Activated T-helper 17 cell treated with anti-CD3 and anti-CD28 coated beads, Interleukin-2, amount 50 U/mL, for 72 hours (primary cell): ENCODE measurements at places on chromosomes 2 and 18.

- peaks cover 15% of the 10 kb centered on the region for H3K27me3 ChIP-seq
- no peaks in the 10 kb centered on the region for H3K4me1 ChIP-seq
- no peak overlapping the region for H3K27ac ChIP-seq
These were observed 41.5 kb upstream of the LTBP1 start for GRCh38 chr2:32905270-32905669.

DNA sequence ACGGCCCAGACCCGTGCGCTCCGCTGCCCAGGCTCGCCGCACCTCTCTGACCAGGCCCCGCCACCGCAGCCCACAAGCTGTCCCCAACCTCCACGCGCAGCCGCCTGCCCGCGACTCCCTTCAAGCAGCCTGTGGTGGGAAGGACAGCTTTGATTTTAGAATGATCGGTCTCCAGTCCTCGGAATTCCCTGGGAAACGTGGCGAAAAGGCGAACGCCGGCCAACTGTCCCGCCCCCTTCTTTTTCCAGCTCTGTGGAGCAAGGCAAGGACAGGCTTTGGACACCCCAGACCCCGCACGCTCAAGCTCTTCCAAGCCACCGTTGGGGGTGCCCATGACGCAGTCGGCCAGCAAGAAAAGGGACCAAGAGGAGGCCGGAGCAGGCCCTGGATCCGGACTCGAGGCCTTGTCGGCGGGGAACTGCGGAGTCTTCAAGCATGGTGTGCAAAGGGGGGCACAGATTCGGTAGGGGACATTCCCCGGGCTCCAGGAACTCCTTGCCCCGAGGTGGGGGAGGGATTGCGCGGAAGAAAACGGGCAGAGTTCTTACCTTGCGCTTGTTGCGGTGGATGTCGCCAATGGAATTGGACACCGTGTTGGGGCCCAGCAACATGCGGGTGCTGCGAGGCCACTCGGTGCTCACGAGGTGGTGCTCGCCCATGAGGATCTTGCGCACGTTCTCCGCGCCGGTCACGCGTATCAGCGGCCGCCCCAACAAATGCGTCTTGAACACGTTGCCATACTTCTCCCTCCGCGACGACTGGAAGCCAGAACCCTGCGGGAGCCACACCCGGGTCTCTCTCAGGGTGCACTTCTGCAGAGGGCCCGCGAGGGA, 4.0 kb downstream of the CYP26B1 start:
- peaks cover 13% of the 10 kb centered on the region for H3K4me1 ChIP-seq
- peaks cover 8% of the 10 kb centered on the region for H3K36me3 ChIP-seq
- ATAC-seq, result no peak
- H3K27ac ChIP-seq, result no peak overlapping the region
- H3K4me3 ChIP-seq, result peak overlapping the region; percentile 5
- peaks cover 35% of the 10 kb centered on the region for H3K27me3 ChIP-seq

- ATAC-seq, result no peak
- peaks cover 11% of the 10 kb centered on the region for H3K36me3 ChIP-seq
- H3K4me3 ChIP-seq, result no peak overlapping the region
- H3K27ac ChIP-seq, result no peak overlapping the region
These were observed 22.9 kb downstream of the SERPINB8 start for GRCh38 chr18:63992751-63993150.

DNA sequence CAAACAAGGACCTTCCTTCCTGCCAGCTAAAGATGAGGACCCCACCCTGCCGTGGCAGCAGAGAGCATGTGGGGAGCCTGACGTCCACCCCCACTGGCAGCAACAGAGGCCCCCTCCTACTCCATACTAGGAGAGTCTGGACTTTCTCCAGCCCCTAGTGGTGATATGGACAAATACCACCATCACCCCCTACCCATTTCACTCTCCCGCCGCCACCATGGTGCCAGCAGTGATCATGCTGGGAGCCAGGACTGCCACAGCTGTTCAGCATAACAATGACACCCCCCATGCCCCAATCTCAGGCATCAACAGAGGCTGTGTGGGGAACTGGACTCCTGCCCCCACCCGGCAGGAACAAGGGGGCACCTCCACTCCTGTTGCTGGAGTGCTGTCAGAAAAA, 42.7 kb upstream of the ATP9B start:
- H3K36me3 ChIP-seq, result no peaks in the 10 kb centered on the region
- no peak for ATAC-seq
- no peaks in the 10 kb centered on the region for H3K4me1 ChIP-seq
- H3K4me3 ChIP-seq, result no peak overlapping the region

- ATAC-seq, result no peak
- peaks cover 3% of the 10 kb centered on the region for H3K27me3 ChIP-seq
- H3K36me3 ChIP-seq, result no peaks in the 10 kb centered on the region
These were observed 134.7 kb downstream of the MSTN start for GRCh38 chr2:189927823-189928222.

GRCh38 chr2:82282111-82282882, 1977.7 kb upstream of the LRRTM1 start:
- no peak overlapping the region for H3K27ac ChIP-seq
- no peaks in the 10 kb centered on the region for H3K27me3 ChIP-seq
- H3K4me3 ChIP-seq, result no peak overlapping the region
- no peak for ATAC-seq
- H3K36me3 ChIP-seq, result no peaks in the 10 kb centered on the region

DNA sequence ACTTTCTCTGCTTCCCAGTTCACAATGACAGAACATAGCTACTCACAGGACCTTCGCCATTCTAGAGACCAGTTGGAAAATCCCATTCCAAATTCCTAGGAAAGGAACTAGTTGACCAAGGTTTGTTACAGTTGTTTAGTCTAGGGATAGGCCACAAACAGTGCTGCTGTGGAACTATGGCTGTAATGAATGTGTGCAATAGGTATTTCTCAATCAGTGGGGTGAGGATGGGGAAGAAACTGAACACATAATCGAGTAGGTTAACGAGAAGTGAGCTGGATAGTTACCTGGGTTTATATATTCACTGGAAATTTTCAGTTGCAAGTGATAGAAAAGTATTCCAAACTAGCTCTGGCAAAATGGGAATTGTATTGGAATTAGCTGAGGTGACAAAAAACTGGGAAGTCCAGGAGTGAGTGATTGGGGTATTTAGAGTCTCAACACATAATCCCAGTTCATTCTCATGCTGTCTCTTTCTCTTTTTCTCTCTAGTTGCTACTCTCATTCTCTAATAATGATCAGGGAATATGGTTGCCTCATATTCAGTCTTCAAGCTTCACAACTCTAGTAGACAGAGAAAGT, 18.2 kb upstream of the HMSD start:
- no peak overlapping the region for H3K27ac ChIP-seq
- H3K27me3 ChIP-seq, result peaks cover 13% of the 10 kb centered on the region
- H3K36me3 ChIP-seq, result no peaks in the 10 kb centered on the region
- H3K4me3 ChIP-seq, result no peak overlapping the region
- ATAC-seq, result no peak

DNA sequence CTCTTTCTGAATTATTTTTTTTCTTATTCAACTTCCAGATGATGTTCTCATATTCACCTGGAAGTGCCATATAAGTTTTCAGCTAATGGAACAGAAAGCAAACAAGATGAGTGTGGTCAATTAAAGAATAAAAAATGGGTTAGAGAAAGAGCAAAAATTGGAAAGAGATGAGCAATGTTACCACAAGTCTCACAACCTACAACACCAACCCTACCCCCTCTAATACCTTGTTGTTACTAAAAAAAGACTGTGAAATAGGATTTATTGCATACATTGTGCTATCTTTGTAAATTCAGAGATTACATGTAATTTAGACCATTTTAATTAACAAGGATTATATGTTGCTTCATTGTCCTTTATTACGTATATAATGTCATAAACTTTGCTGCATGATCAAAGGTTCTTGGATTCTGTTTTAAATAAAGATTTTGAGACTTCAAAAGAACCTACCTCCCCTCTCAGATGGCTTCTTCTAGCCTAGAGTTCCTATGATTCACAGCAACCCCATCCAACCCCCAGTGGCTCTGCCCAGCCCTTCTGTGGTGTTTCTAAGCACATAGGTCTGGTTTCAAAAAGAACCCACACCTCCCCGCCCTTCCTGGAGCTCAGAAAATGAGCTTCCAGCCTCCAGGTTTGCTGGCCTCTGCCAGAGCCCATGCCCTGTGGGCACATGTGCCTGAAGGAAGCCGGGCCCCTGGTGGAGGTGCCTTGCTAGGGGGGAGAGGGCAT, 24.7 kb downstream of the LGALSL start:
- ATAC-seq, result peak; percentile 65
- H3K27ac ChIP-seq, result no peak overlapping the region
- H3K36me3 ChIP-seq, result no peaks in the 10 kb centered on the region
- no peaks in the 10 kb centered on the region for H3K4me1 ChIP-seq

DNA sequence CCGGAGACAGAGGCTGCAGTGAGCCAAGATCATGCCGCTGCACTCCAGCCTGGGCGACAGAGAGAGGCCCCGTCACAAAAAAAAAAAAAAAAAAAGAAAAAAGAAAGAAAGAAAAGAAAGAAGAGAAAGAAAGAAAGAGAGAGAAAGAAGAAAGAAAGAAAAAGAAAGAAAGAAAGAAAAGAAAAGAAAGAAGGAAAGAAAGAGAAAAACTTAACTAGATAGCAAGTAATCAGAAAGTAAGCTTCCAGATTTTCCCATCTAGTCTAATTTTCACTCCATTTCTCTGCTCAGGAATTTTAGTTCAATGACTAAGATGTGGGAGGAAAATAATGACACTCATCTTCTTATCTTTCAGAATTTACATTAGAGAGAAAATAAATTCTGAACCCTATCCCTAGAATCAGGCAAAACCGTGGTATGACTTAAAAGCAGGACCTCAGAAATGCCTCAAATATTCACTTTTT, 2.4 kb downstream of the GFPT1 start:
- no peak overlapping the region for H3K4me3 ChIP-seq
- peaks cover 12% of the 10 kb centered on the region for H3K36me3 ChIP-seq
- no peak overlapping the region for H3K27ac ChIP-seq

GRCh38 chr2:236785611-236786057, 216.0 kb downstream of the ACKR3 start:
- H3K36me3 ChIP-seq, result no peaks in the 10 kb centered on the region
- H3K27me3 ChIP-seq, result peaks cover 38% of the 10 kb centered on the region
- H3K27ac ChIP-seq, result no peak overlapping the region
- no peak for ATAC-seq
- H3K4me3 ChIP-seq, result no peak overlapping the region
- no peaks in the 10 kb centered on the region for H3K4me1 ChIP-seq

- no peak overlapping the region for H3K4me3 ChIP-seq
- H3K36me3 ChIP-seq, result no peaks in the 10 kb centered on the region
- H3K27me3 ChIP-seq, result peaks cover under 1% of the 10 kb centered on the region
These were observed 205.2 kb upstream of the CHAC2 start for GRCh38 chr2:53562407-53562806.

- no peak for ATAC-seq
- H3K27me3 ChIP-seq, result no peaks in the 10 kb centered on the region
- H3K36me3 ChIP-seq, result no peaks in the 10 kb centered on the region
- peaks cover 14% of the 10 kb centered on the region for H3K4me1 ChIP-seq
- H3K4me3 ChIP-seq, result no peak overlapping the region
These were observed 317.4 kb downstream of the NBAS start for GRCh38 chr2:15243762-15244161.

DNA sequence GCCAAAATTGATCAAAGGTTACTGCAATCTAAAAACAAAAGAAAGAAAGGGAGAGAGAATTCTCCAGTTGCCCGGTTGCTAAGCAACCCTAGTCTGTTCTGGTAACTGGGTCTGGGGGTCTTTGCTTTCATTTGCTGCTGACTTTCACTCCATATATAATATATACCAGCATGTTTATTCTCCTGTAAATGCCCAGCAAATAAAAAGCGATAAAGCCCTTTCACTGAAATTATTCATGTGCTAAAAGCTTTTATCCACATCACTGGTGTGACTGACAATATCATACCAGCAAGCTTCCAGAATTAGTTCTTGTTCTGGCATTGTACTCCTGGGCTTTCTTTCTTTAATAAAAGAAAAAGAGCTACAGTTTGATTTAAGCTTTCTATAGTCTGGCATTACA, 75.5 kb upstream of the ST8SIA3 start:
- no peak overlapping the region for H3K4me3 ChIP-seq
- no peak for ATAC-seq
- H3K36me3 ChIP-seq, result no peaks in the 10 kb centered on the region
- H3K27me3 ChIP-seq, result peaks cover 7% of the 10 kb centered on the region
- no peak overlapping the region for H3K27ac ChIP-seq

DNA sequence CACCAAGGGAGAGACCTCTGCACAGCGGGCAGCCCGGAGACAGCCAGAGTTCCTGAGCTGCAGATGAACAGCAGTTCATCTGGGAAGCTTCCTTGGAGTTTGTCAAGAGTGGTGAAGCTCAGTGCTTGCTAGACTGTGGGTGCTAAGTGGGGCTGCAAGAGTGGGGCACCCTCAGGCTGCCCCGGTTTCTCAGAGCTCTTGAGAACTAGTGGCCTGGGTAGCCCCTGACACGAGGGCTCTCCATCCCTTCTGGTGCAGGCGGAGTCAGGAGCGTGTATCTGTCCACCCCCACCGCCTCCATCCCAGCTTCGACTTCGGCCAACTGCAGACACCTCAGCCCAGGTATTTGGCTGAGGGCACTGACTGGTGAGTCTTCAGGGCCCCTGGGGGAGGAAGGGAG, 222.0 kb downstream of the LOXHD1 start:
- H3K36me3 ChIP-seq, result no peaks in the 10 kb centered on the region
- no peak overlapping the region for H3K27ac ChIP-seq
- no peaks in the 10 kb centered on the region for H3K4me1 ChIP-seq
- peaks cover 12% of the 10 kb centered on the region for H3K27me3 ChIP-seq

GRCh38 chr2:203751685-203752271, 45.3 kb downstream of the CD28 start:
- H3K36me3 ChIP-seq, result peaks cover 74% of the 10 kb centered on the region
- H3K4me3 ChIP-seq, result peak overlapping the region; percentile 79
- H3K4me1 ChIP-seq, result peaks cover 48% of the 10 kb centered on the region
- ATAC-seq, result no peak

DNA sequence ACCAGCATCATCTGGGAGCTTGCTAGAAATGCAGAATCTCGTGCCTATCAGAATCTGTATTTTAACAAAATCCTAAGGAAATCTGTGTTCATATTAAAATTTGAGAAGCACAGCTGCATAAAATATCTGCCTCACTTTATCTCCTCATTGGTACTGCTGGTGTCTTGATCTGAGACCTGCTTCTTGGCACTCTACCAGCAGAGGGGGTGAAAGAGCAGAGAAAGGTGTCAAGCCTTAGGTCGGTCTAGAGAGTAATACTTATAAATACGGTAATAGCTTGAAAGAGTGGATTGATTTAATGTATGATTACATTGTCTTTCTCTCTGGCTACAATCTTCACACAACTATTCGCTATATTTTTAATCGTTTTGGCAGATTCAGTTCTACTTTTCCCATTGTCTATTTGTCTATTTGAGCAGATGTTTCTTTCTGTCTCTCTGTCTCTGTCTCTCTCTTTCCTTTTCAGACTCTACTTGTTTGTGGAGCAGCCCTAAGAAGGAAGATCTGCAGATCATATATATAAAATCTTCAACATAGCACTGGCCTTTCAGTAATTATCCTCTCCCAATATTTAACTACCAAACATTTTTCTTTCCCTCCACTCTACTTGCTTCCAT, 1.7 kb upstream of the GCG start:
- peak overlapping the region; percentile 1 for H3K4me3 ChIP-seq
- no peaks in the 10 kb centered on the region for H3K4me1 ChIP-seq
- H3K27me3 ChIP-seq, result peaks cover 14% of the 10 kb centered on the region
- no peak overlapping the region for H3K27ac ChIP-seq
- peak; percentile 86 for ATAC-seq
